ENCODE measurements at places on chromosomes 11 and 22. TPM values are rescaled to one million over a fixed set of nuclear protein-coding genes. Genes with fewer than 3 reads are reported as not detected.

PRG3 gene
- total RNA-seq = not detected

TMEM45B gene
- total RNA-seq = 2.6 TPM

GRCh38 chr11:69746752-69747742 is 28.1 kb downstream of the FGF4 start:
- DNase-seq = no peak

DNA sequence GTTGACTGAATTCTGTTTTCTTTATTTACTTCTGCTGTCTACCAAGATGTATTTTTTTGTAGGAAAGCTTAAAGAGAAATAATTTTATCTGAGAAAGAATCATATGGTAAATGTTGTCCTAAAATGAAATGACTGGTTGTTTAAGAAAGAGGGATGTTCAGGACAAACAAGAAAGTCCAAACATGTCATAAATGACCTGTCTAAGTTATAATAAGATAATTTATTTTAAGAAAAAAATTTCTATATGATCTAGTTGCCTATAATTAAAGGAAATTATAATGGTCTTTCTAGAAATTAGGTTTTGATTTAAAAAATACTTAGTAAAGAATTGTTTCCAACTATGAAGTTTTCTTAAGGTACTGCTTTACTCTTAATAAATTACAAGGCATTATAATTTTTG is 10.5 kb downstream of the SCGB2A2 start:
- DNase-seq = no peak
